ENCODE measurements at places on chromosomes 1 and 21. TPM values are rescaled to one million over a fixed set of nuclear protein-coding genes. Genes with fewer than 3 reads are reported as not detected.

Gene TSPEAR
- total RNA-seq, result 0.53 TPM

Gene SORT1
- total RNA-seq, result 52.5 TPM

Gene NPR1
- total RNA-seq, result 61.4 TPM

Gene RIMKLA
- 0.35 TPM for total RNA-seq

Gene PNRC2
- 93.8 TPM for total RNA-seq

Gene OR2L3
- not detected for total RNA-seq

Gene ABCB10
- total RNA-seq, result 16.5 TPM

Gene NGF
- 2.2 TPM for total RNA-seq

Gene TRIM67
- total RNA-seq, result 0.47 TPM

Gene ZNF593OS
- total RNA-seq, result not detected

Gene GSTM3
- total RNA-seq, result 175 TPM

Gene CAMSAP2
- total RNA-seq, result 27.7 TPM

Gene SPATA1
- 1.6 TPM for total RNA-seq

Gene SFT2D2
- 39.7 TPM for total RNA-seq

Gene IFI44L
- total RNA-seq, result 8.1 TPM

Gene PAFAH2
- 22.0 TPM for total RNA-seq

Gene SPRR1A
- not detected for total RNA-seq

Gene CFHR2
- not detected for total RNA-seq

Gene DMRTA2
- total RNA-seq, result not detected

Gene OLIG2
- total RNA-seq, result 0.06 TPM

Gene GPR157
- total RNA-seq, result 2.9 TPM

Gene EFCAB7
- total RNA-seq, result 15.7 TPM

Gene SH2D1B
- total RNA-seq, result 0.35 TPM

Gene CFAP74
- 0.23 TPM for total RNA-seq

Gene ADORA1
- 4.9 TPM for total RNA-seq

Gene RXFP4
- total RNA-seq, result 0.18 TPM

Gene EDN2
- total RNA-seq, result 3.5 TPM

All from metanephros (tissue), 2 donors.